Stimulated activated CD8-positive, alpha-beta memory T cell treated with anti-CD3 and anti-CD28 coated beads, Interleukin-4, amount 100 ng/mL, for 4 hours (primary cell): ENCODE measurements at places on chromosomes 3 and 15.

DNA sequence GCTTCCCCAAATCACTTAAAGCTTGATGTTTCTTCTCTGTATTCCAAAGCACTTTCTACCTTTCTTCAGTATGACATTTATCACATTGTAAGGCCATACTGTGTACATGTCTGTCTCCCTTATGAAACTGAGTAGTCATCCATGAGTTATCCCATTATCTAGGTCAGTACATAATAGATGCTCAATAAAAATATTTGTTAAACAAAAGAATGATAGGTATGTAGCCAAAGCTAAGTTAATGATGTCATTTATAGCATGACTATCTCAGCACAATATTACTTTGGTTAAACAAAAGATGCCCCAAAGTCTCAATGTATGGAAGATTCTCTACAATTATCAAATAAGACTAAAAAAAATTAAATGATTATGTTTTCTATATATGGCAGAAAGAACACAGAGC lies 3.1 kb upstream of the TMCO5A start:
- no peak for DNase-seq

- DNase-seq, result no peak
These were observed 22.1 kb downstream of the HDGFL3 start for GRCh38 chr15:83185561-83185960.

- DNase-seq, result no peak
These were observed 5.4 kb downstream of the MEX3B start for GRCh38 chr15:82040390-82040789.

DNA sequence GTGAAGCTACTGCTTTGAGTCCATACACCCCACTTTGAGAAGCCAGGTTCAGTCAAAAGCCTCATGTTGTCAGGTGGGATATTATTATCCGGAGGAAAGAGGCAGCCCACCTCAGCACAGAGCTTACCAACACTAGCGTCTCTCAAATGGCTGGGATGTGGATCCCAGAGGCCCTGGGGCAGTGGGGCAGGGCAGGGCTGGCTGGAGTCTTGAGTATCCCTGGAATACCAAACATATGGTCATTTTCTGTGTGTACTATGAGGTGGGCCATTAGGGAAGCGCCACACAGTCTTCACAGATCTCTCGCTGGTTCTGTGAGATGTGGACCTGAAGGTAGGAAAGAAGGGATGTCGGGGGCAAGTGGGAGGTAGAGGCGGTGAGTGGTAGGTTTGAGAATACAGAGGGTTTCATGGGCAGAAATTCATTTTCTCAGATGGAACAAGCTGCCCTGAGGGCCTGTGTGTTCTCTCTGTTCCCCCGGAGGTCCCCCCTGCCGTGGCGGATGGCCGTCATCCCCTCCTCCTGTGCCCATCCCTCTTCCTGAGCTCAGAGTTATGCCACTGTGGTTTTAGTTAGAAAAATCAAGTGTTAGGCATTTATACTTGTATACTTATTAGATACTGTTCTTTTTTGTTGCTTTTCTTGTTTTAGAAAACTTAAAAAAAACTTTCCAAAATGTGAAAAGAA lies 66.4 kb downstream of the USP13 start:
- DNase-seq, result no peak

GRCh38 chr3:99794485-99794884 lies 23.2 kb upstream of the CMSS1 start:
- no peak for DNase-seq

DNA sequence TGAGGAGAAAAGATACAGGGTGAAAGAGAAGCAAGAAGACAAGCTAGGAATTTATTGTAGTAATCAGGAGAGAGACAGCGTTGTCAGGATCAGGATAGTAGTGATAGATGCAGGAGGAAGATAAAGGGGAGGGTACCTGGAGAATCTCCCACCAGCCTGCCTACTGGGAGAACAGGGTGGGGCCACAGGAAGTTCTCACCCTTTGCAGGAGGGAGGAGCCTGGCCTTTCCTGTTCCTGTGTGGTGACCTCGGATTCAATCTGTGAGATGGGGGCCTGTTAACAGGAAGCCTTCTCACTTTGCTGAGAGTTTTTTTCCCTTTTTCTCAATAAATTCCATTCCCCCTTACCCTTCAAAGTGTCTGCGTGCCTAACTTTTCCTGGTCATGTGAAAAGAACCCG lies 37.6 kb downstream of the GMPS start:
- DNase-seq, result no peak

DNA sequence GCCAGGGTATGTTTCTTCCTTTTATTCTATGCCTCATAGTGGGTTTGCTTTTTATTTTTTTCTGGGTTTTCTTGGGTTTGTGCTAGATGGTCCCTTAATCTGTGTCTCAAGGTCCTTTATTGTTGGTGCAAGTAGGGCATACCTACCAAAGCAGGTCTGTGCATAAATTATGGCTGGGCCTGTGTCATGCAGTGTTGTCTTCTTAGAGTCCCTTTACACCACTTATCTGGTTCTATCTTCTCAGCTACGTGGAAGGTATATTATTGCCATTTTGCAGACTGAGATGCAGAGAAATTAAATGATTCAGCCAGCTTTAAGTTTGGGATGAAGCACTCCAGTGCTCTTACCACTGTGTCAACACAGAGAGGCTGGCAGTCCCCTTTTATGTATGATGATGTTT lies 293.5 kb upstream of the SOX2 start:
- DNase-seq, result no peak
